ENCODE measurements at places on chromosomes 1 and 21. TPM values are rescaled to one million over a fixed set of nuclear protein-coding genes. Genes with fewer than 3 reads are reported as not detected.
A peak's percentile ranks its signal among the peaks of the same experiment; 100 is the strongest.

DNA sequence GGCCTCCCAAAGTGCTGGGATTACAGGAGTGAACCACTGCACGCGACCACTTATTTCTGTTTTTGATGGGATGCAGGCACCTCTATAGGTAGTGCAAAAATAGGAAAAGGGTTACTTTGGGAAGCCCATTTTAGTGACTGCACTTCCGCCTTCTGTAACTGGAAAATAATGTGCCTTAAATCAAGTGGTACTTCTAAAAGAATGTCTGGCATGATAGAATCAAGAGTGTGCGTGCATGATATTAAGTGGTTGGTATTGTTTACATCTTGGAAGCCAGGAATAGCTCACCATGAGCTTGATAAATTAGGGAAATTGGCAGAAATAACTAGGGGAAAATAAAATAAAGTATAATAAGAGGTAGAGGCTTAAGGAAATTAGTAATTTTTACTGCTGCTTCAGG, 1067.0 kb downstream of the ADGRL2 start:
- no peak for DNase-seq
- H3K4me1 ChIP-seq, result peaks cover 35% of the 10 kb centered on the region
- H3K27ac ChIP-seq, result no peak overlapping the region
- no peaks in the 10 kb centered on the region for H3K36me3 ChIP-seq
- H3K27me3 ChIP-seq, result no peaks in the 10 kb centered on the region

- peaks cover 23% of the 10 kb centered on the region for H3K27me3 ChIP-seq
- no peaks in the 10 kb centered on the region for H3K36me3 ChIP-seq
- DNase-seq, result no peak
- no peak overlapping the region for H3K4me3 ChIP-seq
Measured at GRCh38 chr1:216750031-216750627, 26.9 kb upstream of the ESRRG start.

- H3K36me3 ChIP-seq, result peaks cover 7% of the 10 kb centered on the region
- no peak for DNase-seq
- H3K4me1 ChIP-seq, result peaks cover 41% of the 10 kb centered on the region
- no peak overlapping the region for H3K27ac ChIP-seq
Measured at GRCh38 chr1:42977653-42978052, 19.0 kb upstream of the SLC2A1 start.

DNA sequence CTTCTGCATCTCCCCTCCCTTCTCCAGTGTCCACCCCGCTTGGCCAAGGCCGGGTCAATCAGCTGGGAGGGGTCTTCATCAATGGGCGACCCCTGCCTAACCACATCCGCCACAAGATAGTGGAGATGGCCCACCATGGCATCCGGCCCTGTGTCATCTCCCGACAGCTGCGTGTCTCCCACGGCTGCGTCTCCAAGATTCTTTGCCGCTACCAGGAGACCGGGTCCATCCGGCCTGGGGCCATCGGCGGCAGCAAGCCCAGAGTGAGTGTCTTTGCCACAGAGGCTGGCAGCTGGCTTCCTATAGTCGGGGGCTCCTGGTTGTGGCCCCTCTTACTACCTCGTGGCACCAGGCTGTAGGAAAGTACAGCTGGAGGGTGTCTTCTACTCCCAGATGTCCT, 3.6 kb downstream of the PAX7 start:
- H3K4me3 ChIP-seq, result no peak overlapping the region
- DNase-seq, result no peak
- H3K27ac ChIP-seq, result no peak overlapping the region
- H3K27me3 ChIP-seq, result peaks cover 87% of the 10 kb centered on the region
- H3K36me3 ChIP-seq, result no peaks in the 10 kb centered on the region

DNA sequence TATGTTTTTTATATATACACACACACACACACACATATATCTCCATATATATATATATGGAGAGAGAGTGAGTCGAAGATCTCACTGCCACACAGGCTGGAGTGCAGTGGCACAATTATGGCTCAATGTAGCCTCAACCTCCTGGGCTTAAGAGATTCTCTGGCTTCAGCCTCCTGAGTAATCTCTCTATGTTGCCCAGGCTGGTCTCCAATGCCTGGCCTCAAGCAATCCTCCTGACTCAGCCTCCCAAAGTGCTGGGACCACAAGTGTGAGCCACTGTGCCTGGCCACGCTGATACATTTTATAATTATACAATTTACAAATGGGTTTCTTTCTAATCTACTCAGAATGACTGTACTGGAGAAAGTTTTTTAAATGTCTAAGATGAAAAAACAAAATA, 664.2 kb downstream of the PTPRC start:
- H3K27ac ChIP-seq, result no peak overlapping the region
- no peaks in the 10 kb centered on the region for H3K36me3 ChIP-seq
- H3K27me3 ChIP-seq, result no peaks in the 10 kb centered on the region

DNA sequence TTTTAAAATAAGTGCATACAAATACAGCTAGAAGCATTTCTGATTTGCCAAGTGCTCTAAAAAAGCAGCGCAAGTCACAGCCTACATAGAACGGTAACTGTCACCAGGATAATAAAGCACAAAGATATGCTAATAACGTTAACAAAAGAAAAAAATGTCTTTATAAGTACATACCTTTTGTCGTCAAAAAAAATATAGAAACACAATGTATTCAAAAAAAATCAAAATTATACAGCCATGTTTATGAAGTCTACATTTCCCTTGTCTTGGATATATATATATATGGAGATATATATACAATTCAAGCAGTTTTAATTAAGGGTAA, 3.2 kb downstream of the IRF2BP2 start:
- peaks cover 28% of the 10 kb centered on the region for H3K36me3 ChIP-seq
- H3K4me1 ChIP-seq, result peaks cover 67% of the 10 kb centered on the region
- H3K27ac ChIP-seq, result peak overlapping the region; percentile 99
- no peaks in the 10 kb centered on the region for H3K27me3 ChIP-seq

OLFML2B gene
- total RNA-seq, result 120 TPM

OR14K1 gene
- total RNA-seq, result not detected

All from chondrocyte (in vitro differentiated cells).